SJSA1 (cell line): ENCODE measurements at places on chromosomes 12 and 14. TPM values are rescaled to one million over a fixed set of nuclear protein-coding genes. Genes with fewer than 3 reads are reported as not detected.
A peak's percentile ranks its signal among the peaks of the same experiment; 100 is the strongest.

GRCh38 chr12:120677765-120678473 is 9.0 kb upstream of the MLEC start:
- peak; percentile 91 for DNase-seq

CLEC4A gene
- total RNA-seq, result 0.16 TPM in 1 of 2 replicates, not detected in the other

DNA sequence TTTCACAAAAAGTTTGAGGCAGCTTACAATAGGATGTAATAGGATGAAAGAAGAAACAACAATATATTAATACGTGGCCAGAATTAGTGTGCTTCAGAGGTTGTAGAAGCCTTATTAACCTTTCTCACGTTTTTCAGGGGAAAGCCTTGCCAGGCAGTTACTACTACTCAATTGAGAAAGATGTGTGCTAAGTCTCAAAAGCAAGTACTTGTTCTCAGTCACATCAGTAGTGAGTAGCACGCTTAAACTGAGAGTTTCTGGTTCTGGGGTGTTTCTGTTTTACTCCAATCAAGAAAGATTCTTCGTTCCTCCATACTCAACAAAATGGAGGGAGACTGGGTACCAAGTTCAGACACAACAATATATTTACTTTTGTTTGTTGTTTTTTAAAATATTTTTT is 38.7 kb downstream of the KLC1 start:
- DNase-seq, result no peak

HOXC5 gene
- not detected in 2 replicates for total RNA-seq

DNA sequence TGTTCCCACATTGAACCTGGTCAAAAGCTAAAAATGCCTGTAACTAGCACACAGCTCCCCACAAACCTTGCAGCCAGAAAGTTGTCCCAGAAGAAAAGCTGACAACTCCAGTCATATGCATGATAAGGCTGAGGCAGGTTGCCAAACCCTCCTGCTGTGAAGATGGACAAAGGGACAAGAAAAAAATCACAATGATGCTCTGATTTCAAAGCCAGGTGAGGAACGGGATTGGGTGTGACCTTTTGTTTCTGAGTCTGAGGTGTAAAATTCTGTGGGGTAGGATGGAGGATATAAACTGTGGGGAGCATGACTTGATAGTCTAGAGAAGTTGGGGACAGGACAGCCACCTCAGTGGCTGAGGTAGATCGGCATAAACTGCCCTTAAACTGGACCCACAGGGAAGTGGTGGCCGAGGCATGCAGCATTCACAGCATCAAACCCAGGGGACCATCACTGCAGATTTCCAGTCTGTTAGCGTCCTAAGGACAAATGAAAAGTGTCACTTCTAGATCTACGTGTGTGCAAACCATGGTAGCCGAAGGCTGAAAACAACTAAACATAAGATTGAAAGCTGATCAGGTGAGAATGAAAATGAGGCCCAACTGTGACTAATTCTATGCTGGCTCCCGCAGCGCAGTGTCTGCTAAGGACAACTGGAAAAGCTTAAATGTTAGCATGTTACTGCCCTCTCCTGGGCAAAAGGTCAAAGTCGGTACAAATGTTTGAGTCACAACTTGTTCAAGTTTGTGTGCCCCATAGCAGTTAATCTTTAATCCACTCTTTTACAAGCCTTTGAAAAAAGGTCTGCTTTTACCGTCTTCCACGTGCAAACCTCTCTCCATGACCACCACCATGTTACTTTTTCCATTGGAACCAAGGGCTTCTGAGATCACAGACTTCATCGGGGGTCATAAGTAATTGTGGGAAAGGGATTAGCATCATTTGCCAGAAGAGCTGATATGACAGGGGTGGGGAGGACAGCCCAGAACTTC is 39.8 kb downstream of the GRIN2B start:
- no peak for DNase-seq
